ENCODE measurements at places on chromosomes 7 and 10. TPM values are rescaled to one million over a fixed set of nuclear protein-coding genes. Genes with fewer than 3 reads are reported as not detected.

DNA sequence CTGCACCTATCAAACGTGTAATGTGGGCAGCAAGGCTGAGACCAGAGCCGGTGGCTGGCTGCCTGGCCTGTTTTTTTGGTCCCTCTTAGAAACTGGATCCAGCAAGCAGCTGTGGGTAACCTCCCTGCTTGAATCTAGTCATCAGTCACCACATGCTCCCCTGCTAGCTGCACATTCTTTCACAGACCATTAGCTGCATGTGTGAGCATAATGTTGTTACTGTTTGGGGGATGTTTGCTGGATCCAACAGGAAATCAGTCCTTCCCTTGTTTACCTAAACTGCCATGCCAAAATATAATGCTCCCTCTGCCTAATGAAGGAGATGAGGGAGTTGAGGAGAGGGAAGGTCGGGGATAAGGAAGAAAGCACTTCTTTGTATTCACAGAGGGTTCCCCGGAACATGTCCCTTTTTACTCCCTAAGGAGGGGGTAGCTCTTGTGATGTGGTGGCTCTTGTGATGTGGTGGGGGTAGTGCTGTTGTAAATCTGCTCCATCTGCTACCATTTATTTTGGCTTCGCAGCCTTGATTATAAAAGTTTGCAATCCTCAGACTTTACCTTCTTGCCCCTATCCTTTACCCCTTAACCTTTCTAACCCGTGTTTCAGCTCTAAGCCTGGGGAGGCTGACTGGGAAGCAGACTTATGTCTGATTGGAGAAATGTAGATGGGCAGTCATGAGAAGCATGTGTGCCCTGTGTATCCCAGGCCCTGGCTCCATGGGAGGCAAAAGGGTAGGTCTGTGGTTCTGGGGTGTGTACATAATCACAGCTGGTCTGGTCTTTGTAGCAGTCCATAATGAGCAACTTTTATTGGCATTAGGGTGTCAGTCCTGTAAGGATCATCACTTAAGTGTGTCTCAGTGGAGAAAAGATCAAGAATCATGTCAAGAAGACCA is 20.8 kb downstream of the LOXL4 start:
- no peak for DNase-seq
- no peak overlapping the region for H3K27ac ChIP-seq

DNA sequence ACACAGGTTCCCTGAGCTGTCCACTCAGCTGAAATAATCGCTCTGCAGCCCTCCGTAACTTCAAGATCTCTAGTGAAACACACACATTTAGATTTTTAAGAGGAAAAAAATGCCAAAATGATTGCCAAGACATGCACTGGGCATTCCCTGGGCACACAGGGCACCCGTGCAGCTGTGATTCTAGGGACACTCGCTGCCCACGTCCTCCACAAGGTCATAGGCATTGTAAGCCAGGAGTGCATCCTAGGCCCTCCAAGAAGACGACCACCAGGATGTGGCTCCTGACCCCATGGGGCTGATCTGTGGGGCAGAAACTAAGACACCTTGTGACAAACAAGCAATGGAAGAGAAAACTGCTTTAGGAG is 563.3 kb downstream of the PTPRN2 start:
- H3K4me1 ChIP-seq: no peaks in the 10 kb centered on the region
- no peak overlapping the region for H3K27ac ChIP-seq
- H3K27me3 ChIP-seq: no peaks in the 10 kb centered on the region
- H3K4me3 ChIP-seq: no peak overlapping the region
- H3K36me3 ChIP-seq: no peaks in the 10 kb centered on the region

The NME8 gene
- not detected for total RNA-seq

- no peak for DNase-seq
- no peaks in the 10 kb centered on the region for H3K36me3 ChIP-seq
These were observed 67.0 kb downstream of the FAM241B start for GRCh38 chr10:69697006-69697405.

All from activated CD4-positive, alpha-beta T cell treated with anti-CD3 and anti-CD28 coated beads, Interleukin-2, amount 10 ng/mL, durations not matched to agents 7 days and 5 days (primary cell).